ENCODE measurements at places on chromosomes 11 and 22.
A peak's percentile ranks its signal among the peaks of the same experiment; 100 is the strongest.

- DNase-seq = no peak
These were observed 41.6 kb downstream of the EIF3F start for GRCh38 chr11:8028766-8029165.

DNA sequence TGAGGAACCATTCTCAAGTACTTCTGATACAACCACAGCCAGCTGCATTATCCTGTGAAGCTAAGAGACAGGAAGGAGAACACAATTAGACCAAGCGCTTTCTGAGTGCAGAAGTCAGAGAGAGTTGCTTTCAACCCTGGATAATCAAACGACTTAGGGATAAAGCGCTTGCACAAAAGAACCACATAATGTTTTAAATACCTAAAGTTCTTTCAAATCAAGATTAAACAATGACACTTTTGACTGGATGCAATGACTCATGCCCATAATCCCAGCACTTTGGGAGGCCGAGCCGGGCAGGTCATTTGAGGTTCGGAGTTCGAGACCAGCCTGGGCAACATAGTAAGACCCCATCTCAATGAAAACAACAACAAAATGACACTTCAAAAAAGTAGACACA, 145.1 kb downstream of the SWAP70 start:
- no peak for DNase-seq

- no peak for DNase-seq
These were observed 86.3 kb downstream of the SNX19 start for GRCh38 chr11:130829920-130830511.

- DNase-seq = no peak
These were observed 63.1 kb upstream of the CCDC90B start for GRCh38 chr11:83349296-83349695.

DNA sequence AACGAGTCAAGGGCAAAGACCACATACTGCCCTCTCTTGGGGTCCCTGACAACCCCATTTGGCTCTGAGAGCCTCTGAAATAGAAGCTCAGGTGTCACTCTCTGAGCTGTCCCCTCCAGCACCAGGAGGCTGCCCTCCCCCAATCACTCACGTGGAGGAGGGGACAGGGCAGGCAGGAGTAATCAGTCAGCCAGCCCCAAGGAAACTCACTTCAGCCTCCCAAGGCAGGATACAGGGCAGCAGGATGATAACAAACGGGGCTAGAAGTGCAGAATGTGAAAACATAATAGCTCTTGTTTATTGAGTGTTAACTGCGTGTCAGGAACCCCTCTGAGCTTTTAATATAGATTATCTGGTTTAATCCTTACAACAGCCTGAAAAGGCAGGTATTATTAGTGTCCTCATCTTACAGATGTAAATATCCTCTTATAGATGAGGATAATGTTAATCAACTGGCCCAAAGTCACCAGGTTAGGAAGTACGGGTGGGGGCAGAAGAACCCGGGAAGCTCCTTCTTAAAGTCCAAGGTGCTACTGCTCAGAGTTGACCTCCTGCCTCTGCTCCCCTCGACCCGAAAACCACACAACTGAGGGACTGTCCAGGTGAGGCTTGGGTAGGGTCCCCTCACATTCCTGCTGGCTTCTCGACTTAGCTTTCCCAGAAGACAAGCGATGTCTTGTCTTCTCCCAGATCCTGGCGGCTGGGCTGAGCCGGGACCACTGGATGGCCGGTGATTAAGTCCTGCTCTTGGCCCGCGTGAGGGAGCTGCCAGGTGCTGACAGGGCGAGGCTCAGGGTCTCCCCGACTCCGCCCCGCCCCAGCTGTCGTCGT, 2.7 kb downstream of the CHRM4 start:
- peak; percentile 28 for DNase-seq

- DNase-seq = no peak
These were observed 16.3 kb downstream of the OR52K2 start for GRCh38 chr11:4465407-4465806.

- no peak for DNase-seq
These were observed 14.0 kb upstream of the LRRC32 start for GRCh38 chr11:76684516-76684915.

- no peak for DNase-seq
These were observed 1.3 kb upstream of the SC5D start for GRCh38 chr11:121291319-121291718.

GRCh38 chr11:69343401-69344321, 49.7 kb downstream of the MYEOV start:
- no peak for DNase-seq

DNA sequence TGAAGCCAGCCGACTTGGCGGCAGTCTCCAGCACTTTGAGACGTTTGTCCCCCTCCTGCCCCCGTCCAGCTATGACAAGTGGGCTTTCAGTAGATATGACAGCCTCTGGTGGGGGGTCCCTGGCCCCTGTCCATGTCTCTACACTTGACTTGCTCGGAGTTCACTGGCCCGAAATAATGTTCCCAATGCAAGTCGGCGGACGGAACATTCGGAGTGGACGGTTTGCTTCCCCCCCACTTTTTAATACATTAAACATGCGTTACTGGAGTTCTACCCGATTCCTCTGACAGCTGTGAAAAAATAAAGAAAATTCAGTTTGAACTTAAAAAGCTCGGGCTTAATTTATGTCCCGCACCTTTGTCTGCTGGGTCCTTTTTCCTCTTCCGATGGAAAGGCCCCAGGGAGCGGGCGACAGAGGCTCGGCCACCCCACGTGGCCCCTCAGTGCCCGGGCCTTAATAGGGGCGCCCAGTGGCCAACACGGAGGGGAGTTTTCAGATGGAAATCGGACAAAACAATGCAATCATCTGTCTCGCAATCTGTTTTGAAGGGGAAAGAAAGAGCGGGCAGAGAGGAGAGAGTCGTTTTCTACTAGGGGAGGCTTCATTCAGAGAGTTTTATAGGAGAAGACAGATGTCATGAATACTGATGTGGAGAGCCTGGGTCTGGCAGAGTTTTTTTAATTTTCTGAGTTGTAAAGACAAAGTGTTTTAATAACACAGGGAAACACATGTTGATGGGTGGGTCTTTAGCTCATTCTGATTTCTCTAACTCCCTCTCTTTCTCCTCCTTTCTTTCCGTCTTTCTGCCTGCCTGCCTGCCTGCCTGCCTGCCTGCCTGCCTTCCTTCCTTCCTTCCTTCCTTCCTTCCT, 50.2 kb downstream of the SMIM38 start:
- no peak for DNase-seq

DNA sequence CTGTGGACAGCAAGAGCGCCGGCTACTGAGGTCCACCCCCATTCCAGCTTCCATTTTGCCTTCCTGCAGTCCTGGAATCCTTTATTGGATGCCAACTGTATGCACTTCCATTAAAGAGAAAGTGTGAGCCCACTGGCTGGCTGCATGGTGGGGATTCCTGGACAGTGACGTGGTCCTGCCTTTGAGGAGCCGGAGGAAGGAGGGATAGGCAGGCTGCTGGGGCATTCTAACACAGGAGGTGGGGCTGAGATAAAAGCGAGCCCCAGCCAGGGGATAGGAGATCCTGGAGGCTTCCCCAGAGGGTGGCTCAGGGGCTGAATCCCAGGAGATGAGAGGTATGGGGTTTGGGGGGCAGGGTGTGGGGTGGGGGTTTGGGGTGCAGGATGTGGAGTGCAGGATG, 984.7 kb downstream of the BRD1 start:
- no peak for DNase-seq

GRCh38 chr22:47566491-47566890, 804.0 kb downstream of the TBC1D22A start:
- DNase-seq = no peak

- peak; percentile 59 for DNase-seq
These were observed 27.6 kb upstream of the TOLLIP start for GRCh38 chr11:1336836-1337646.

DNA sequence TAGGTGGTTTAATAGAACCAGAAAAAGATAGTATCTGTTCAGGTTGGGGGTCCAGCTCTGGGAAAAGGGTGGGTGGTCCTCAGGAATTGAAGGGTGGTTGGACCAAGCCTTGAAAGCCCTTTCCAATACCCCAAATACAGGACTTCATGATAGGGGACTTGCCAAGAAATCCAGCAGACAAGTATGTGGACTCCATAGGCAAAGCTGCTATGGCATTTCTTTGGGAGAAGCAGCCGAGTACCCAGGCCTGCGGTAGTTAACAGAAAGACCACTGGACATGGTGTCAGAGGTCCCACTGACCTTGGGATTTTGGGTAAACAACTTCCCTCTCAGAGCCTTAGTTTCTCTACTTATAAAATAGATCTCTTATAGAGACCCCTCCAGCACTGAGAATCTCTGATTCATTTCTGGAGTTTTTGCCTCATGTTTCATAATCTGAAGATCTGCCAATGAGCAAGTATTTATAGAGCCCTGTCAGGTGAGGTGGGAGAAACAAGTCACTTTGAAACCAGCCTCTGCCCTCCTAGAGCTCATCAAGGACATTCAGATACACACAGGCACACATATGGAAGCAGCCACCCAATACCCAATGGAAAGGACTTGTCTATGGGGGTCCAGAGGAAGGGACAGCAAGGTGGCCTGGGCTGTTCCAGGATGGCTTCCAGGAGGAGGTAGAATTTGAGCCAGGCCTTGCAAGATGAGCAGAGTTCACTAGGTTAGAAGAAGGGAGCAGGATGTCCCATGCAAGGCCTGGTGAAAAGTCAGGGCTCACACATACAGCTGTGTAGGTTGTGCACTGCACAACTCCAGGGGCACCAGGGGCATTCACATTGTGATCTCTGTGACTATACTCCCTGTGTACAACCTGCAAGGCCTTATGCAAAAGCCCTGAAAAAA, 31.0 kb upstream of the ACCSL start:
- DNase-seq = no peak

GRCh38 chr22:19648419-19648929, 65.8 kb upstream of the SEPTIN5 start:
- DNase-seq = peak; percentile 49

DNA sequence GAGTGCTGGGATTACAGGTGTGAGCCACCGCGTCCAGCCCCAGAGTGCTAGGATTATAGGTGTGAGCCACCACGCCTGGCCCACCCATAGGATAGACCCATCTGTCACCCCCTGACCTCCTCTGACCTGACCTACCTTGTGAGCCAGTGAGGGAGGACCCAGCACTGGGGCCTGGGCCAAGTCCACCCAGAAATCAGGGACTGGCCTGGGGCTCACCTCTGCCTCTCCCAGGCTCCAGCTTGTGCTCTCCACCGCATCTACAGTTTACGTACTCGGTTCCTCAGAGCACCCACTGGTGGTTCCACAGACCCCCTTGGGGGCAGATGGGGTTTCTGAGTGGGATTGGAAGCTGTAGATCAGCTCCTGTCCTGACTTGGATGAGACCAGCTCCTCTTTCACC, 6.4 kb downstream of the SLC29A2 start:
- DNase-seq = no peak

GRCh38 chr11:36062796-36063365, 119.0 kb downstream of the LDLRAD3 start:
- no peak for DNase-seq

GRCh38 chr11:65595131-65595530, 469 bp downstream of the KCNK7 start:
- no peak for DNase-seq

- no peak for DNase-seq
These were observed 174.5 kb upstream of the NTM start for GRCh38 chr11:131195661-131196517.

GRCh38 chr11:44199298-44199697, 103.8 kb downstream of the EXT2 start:
- peak; percentile 57 for DNase-seq

DNA sequence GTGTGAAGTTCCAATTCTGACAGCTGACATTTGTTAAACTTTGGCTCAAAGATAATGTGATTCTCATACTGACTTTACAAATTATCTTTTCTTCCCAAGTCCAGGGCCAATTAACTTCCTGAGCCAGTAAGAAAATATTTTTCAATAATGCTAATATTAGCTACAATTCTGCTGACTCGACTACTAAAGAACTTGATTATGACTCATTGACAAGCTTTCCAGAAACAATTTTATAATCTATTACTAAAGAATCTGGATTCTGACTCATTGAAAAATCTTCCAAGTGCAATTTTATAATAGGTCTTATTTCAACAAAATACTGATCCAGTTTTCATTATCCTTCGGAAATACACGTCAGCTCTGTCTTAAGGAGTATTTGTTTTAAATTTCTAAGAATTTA, 12.9 kb upstream of the XKR3 start:
- DNase-seq = no peak

- no peak for DNase-seq
These were observed 56.1 kb upstream of the NUP50 start for GRCh38 chr22:45107671-45108070.

GRCh38 chr11:34358258-34358727, 483 bp upstream of the ABTB2 start:
- DNase-seq = peak; percentile 75

- DNase-seq = no peak
These were observed 886.1 kb downstream of the LRRC4C start for GRCh38 chr11:40573254-40573891.

DNA sequence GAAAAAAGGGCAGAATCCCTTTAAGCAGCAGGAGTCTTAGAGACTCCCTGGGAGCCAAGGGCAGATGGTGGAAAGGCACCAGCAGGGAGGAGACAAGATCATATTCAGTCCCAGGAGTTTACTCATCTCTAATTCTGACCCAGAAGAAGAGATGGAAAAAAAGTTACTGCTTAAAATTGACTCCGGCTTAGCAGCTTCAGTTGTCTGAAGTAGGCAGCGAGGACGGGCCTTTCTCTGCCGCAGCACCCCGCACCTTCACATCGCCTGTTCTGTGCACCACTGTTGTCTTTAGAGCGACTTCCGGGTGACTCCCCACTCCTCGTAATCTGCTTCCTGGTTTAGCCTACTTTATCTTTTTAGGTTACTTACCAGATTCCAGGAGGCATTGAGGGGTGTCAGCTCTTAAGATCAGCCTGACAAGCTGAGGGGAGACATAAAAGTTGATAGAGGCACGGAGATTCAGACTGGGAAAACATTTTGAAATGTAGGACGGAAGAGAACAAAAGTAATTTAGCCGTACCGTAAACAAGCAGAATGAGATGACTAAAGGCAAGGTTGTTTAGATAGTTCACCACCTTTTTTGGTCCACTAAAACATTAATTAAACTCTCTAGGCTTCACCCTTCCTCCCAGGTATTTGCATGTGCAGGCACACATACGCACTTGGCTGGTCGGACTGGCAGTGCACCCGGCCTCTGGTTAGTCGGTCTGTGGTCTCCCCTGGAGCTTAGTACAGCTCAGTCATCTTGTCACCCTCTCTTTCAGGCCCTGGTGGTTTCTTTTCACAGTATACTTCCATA, 74.3 kb downstream of the CECR2 start:
- DNase-seq = no peak

GRCh38 chr11:69311767-69312385, 17.9 kb downstream of the MYEOV start:
- DNase-seq = no peak

- no peak for DNase-seq
These were observed 115.8 kb upstream of the PITPNB start for GRCh38 chr22:28034760-28035401.

- no peak for DNase-seq
These were observed 13.6 kb downstream of the EFCAB6 start for GRCh38 chr22:43798492-43798891.

- peak; percentile 92 for DNase-seq
These were observed 25.7 kb downstream of the ARHGAP1 start for GRCh38 chr11:46674463-46675287.
